Activated CD4-positive, alpha-beta T cell treated with anti-CD3 and anti-CD28 coated beads, Interleukin-2, amount 50 U/mL, for 16 hours (primary cell): ENCODE measurements at places on chromosomes 11 and 22.

- DNase-seq, result no peak
Measured at GRCh38 chr11:70073871-70074371, 4.2 kb upstream of the ANO1 start.

- no peak for DNase-seq
Measured at GRCh38 chr22:38482662-38483308, 14.9 kb downstream of the KDELR3 start.

GRCh38 chr11:95487391-95487790, 256.4 kb upstream of the SESN3 start:
- peak; percentile 52 for DNase-seq

DNA sequence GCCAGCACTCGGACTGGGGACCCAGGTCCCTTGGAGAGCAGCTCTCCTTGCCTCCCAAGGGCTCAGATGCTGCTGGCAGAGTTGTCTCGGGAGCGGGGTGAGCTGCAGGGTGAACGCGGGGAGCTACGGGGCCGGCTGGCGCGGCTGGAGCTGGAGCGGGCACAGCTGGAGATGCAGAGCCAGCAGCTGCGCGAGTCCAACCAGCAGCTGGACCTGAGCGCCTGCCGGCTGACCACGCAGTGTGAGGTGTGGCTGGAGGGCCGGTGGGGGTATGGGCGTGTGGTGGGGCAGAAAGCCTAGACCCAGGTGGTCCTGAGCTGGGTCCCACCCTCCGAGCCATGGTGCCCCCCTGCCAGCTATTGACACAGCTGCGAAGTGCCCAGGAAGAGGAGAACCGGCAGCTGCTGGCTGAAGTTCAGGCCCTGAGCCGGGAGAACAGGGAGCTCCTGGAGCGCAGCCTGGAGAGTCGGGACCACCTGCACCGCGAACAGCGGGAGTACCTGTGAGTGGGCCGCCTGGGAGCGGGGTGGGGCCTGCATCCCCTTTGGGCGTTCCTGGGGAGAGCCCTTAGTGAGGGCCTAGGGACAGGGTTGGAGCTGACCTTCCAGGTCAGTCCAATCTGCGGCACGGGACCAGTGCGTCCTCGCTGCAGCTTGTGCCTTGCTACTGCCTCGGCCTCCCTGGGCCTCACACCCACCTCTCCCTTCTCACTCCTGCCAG, 5.8 kb upstream of the RPS6KA4 start:
- no peak for DNase-seq

GRCh38 chr11:91686281-91686680, 538.3 kb upstream of the FAT3 start:
- no peak for DNase-seq

- DNase-seq, result peak; percentile 50
Measured at GRCh38 chr11:74932797-74933196, 16.1 kb downstream of the XRRA1 start.

DNA sequence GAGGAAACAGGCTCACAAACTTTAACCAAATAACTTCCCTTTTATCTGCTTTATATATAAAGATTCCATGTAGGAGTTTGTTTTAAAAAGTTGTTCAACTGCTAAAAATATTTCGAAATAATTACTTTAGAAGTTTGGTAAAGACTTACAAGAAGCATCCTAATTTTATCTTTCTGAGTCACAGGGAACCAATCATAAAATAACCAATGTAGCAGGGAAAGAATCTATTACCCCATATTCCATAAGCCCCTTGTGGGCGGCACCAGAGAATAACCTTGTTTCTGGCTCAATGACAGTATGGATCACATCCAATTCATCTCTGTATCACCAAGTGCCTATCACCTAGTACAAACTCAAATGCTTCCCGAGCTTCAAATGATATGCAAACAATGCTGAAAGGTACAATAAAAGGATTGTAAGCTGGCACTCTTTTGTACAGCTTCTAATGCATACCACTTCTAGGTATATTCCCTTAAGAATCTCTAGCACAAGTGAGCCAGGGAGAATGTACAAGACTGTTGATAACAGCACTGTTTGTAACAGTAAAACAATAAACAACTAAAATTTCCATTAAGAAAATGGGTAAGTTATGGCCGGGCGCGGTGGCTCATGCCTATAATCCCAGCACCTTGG, 158.4 kb downstream of the ATG16L2 start:
- no peak for DNase-seq

GRCh38 chr11:44927174-44927661, 23.5 kb downstream of the TP53I11 start:
- DNase-seq, result peak; percentile 65

DNA sequence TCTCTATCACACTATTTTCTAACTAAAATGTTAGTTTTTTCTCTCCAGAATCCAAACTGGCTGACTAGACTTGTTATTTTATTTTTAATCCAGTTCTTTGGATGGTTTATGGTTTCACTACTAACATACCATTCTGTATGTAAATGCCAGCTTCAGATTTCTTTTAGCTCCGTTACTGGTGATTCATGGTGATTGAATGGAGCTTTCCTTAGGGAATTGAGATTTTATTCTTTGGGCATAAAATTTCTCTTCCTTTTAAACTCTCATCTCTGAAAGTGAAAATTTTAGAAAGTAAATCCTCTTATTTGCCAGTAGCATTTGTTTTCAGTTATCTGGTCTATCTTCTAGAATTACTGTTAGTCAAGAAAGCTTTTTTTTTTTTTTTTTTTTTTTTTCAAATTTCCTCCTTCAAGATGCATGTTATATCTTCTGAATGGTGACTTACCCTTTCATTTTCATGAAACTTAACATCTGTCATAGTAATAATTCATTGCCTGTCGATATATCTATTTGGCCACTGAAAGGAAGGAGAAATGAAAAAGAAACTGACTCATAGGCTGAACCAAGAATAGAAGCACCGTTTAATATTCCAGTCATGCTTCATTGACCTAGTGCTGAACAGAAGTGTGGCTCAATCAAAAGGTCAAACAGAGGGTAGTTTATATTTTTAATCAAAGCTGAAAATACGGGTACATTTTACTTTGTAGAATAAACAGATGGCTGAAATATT, 6.4 kb downstream of the ENDOD1 start:
- peak; percentile 74 for DNase-seq

- DNase-seq, result no peak
Measured at GRCh38 chr11:119571311-119571710, 148.3 kb upstream of the THY1 start.

GRCh38 chr22:44743804-44744211, 8.6 kb upstream of the ARHGAP8 start:
- DNase-seq, result no peak

GRCh38 chr11:75589933-75590332, 27.9 kb downstream of the SERPINH1 start:
- DNase-seq, result no peak

- peak; percentile 70 for DNase-seq
Measured at GRCh38 chr11:64000026-64000739, 13.9 kb downstream of the OTUB1 start.

DNA sequence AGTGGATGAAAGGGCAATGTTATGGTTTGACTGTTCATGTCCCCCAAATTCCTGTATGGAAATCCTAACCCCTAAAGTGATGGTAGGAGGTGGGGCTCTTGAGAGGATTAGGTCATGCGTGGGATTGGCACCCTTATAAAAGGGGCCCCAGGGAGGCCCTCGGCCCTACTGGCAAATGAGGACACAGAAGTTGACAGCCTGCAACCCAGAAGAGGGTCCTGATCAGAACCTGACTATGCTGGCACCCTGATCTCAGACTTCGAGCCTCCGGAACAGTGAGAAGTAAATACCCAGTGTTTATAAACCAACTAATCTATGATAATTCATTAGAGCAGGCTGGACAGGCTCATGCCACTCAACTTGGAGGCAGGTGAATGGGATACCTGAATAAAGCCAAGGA, 8.7 kb downstream of the IFITM10 start:
- DNase-seq, result no peak

DNA sequence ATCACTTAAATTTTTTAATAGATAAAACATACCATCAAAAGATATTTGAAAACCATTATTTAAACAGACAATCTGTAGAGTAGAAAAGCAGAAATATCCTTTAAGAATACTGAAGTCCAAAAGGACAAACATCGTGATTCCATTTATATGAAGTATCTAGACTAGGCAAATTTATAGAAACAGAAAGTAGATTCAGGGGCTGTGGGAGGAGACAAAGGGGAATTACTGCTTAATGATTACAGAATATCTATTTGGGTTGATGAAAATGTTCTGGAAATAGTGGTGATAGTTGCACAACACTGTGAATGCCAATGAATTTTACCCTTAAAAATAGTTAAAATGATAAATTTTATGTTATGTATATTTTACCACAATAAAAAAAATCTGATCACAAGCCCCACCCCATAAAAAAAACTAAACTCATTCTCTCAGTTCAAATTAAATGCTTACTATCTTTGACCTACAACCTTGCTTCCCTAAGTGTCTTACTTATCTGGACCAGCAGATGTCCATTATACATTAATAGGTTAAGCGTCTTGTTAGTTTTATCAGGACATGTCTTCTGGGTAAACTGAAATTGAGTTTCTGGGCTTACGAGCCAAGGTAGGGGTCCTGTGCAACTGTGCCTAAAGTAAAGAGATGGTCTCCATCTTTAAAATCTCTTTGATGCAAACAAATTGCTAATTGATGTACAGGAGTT, 86.3 kb downstream of the FCHSD2 start:
- no peak for DNase-seq

DNA sequence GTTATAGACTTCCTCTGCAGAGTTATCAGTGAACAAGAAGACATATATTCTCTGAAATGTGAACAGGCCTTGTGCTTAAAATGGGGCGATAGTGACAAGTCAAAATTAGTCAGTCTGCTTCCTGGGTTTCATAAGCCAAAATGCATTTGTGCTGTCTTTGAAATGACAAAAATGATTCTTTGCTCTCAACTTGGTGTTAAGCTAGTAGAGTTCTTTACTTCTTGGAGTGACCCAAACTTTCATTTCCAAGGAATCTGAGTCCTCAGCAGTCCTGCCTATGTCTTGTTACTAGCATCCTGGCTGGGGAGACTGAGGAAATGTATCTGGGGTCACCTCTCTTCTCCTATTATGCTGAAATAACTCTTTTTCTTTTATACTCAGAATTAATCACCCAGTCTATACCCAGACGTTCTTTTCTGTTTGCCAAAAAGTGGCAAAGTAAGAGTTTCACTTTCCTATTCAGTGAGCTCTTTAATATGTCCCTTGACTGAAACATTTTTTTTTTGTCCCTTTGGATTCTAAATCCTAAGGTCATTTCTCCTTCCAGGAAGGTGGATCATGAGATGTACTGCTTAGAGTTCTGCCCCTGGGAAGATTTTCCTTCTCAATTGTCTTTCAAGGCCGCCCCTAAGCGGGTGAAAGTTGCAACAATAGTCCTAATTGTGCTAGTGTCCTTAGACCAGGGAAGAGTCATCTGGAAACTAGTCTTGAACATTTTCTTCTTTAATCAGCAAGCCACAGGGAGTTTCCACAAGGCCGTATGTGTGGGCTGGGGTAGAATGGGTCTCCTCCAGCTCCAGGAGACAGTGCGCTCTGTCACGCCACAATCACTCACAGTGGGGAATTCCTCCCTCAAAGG, 53.0 kb upstream of the RDX start:
- DNase-seq, result peak; percentile 95

- DNase-seq, result peak; percentile 87
Measured at GRCh38 chr22:28442264-28442710, 237.4 kb downstream of the TTC28 start.
